Stimulated activated CD4-positive, alpha-beta T cell treated with anti-CD3 and anti-CD28 coated beads, Interleukin-12 subunit alpha, Interleukin-12 subunit beta, amount 100 ng/mL, for 24 hours (primary cell): ENCODE measurements at places on chromosomes 6 and 20.

DNA sequence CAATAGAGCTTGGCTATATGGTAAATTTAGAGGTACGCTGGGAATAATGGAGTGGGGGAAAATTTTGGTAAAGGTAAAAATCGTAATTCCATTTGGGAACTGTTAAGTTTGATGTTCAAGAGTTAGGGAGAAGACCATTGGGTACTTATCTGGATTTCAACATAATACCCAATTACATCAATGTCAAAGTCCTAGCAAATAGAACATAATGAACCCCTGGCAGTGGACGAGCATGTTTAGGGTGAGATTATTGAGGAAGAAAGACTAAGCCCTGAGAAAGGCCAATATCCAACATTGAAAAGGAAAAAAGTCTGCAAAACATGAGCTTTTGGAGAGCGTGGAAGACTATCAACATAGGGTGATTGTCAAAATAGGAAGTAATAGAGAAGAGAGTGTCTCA, 106.6 kb downstream of the TSHZ2 start:
- DNase-seq, result no peak

DNA sequence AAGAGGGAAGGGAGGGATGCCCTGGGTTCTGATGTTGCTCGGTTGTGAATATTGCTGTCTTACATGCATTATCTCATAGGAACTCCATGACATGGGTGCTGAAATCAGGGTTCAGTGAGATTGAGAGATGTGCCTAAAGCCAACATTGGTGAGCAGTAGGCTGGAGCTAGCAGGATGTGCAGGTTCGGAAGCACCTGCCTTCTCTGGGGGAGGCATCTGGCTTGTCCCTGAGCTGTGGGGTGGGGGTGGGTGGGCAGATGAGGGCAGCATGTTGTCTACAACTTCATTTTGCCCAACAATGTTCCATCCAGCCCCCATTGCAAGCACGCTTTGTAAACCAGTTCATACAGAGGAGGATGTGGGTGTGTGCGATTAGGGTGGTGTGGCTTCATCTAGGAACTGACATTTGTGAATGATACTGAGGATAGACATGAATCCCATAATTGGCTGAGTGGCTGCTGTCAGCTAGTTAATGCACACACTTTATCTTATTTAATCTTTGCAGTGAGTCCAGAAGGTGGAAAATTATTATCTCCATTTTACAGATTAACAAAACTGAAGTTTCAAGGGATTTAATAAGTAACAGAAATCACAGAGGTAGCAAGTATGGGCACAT, 119.4 kb downstream of the SYNDIG1 start:
- no peak for DNase-seq

DNA sequence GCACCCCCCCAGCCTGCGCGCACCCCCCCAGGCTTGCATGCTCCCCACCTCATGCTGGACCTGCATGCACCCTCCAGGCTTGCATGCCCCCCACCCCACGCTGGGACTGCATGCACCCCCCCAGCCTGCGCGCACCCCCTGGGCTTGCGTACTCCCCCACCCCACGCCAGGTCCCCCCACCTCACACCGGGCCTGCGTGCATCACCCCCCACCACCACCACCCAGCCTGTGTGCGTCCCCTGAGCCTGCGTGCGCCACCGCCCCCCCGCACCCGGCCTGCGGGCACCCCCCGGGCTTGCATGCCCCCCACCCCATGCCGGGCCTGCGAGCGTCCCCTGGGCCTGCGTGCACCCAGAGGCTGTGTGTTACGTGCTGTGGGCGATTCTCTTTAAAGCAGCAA, 61.0 kb upstream of the SLCO4A1 start:
- no peak for DNase-seq

- DNase-seq, result no peak
Observed at GRCh38 chr6:43817192-43817591, 47.2 kb downstream of the VEGFA start.

- DNase-seq, result no peak
Observed at GRCh38 chr6:54266400-54266923, 41.8 kb upstream of the TINAG start.

GRCh38 chr20:53681352-53682212, 87.9 kb upstream of the ZNF217 start:
- no peak for DNase-seq

DNA sequence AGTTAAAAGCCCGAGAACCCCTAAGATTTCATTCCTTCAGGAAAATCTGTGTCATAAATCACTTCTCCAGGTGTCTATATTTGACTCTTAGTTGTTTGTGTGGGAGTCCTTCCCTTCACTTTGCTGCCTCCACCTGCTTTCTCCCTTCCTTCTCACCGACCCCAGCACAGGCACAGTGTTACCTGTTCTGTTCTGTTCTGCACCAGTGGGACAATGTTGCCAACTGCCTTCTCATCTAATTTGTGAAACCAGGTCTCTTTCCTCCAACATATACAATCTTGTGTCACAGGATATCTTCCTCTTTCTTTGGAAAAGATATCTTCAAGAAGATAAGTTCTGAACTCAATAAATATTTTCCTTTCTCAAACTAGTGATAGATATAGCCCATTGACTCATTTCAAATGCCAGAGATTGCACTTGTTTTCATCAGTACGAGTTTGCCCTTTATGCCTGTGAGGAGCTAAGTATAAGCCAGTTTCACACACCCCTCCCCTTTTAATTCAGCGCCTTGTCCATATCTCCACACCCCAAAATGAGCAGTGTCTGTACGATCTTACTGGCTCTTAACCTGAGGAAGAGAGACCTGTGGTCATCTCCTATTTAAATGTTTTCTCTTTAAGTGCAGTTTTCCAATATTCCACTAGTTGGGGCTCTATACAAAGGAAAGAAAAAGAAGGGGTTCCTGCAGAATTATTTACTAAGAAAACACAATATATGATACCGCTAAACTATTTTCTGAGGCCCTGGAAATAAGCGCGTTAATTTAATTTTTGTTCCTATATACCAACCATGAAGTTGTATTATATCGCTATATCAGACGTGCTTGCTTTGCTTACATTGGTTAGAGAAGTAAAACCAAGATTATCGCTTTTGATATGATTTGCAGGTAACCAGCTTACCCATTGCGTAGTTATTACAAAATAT, 81.6 kb upstream of the PREP start:
- no peak for DNase-seq

DNA sequence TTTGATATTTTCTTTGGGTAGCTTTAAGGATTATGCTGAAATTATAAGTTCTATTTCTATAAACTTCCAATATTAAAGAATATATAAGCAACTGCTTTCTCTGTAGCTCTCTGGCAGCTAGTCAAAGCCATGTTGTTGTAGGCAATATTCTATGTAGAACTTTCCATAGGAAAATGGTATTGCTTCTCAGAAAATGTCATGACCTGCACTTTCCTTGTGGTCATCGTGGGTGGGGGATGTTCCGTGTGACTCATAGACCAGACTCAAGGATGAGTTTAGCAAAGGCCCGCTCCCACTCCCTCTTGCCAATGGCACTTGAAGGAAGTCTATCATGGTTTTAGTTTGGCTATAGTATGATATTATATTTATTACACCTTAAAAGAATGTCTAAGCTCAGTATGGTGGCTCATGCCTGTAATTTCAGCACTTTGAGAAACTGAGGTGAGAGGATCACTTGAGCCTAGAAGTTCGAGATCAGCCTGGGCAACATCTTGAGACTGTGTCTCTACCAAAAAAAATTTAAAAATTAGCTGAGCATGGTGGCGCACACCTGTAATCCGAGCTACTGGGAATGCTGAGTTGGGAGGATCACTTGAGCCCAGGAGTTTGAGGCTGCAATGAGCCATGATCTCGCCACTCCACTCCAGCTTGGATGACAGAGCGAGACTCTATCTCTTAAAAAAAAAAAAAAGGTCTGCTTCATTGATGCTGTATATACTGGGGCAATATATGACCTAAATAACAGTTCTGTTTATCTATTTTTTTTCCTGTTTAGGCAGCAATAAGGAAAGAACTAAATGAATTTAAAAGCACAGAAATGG, 36.6 kb upstream of the LTV1 start:
- DNase-seq, result peak; percentile 87

DNA sequence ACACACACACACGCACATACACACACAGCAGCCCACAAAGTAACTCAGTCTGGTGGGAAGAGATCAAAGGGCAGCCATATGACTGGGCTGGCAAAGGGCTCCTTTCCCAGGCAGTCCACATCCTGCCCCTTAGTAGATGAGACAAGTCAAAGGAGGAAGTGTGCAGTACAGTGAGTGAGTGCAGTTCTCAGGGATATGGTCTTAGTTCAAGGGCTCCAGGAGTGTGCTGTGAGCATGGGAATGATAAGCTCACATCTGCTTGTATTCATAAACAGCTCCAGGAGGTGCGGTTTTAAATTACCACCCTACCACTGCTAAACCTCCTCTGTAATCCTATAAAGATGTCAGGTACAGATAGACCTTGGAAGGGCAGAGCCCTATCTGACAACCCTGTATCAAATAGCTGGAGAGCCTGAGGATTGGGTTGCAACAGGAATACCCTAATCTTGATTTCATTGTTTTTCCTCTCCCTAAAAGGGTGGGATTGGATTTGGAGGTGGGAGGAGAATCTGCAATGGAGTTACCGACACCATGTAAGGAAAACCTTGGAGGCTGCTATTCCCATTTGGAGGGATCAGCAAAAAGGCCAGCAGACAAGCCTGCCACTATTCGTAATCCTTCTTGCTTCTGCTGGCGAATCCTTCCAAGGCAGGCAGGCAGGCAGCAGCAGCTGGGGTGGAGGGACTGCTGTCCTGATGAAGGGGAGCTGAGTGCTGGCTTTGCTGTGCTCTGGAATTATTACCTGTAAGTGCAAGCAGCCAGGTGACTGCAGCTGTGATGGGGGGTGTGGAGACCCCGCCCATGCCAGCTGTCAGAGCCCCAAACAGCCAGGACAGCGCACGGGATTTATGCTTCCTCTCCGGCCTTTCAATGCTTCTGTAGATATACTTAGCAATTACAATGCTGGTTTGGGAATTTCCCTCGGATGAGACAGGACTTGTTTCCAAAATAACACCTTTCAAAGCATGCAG, 342.7 kb downstream of the PRL start:
- DNase-seq, result no peak

DNA sequence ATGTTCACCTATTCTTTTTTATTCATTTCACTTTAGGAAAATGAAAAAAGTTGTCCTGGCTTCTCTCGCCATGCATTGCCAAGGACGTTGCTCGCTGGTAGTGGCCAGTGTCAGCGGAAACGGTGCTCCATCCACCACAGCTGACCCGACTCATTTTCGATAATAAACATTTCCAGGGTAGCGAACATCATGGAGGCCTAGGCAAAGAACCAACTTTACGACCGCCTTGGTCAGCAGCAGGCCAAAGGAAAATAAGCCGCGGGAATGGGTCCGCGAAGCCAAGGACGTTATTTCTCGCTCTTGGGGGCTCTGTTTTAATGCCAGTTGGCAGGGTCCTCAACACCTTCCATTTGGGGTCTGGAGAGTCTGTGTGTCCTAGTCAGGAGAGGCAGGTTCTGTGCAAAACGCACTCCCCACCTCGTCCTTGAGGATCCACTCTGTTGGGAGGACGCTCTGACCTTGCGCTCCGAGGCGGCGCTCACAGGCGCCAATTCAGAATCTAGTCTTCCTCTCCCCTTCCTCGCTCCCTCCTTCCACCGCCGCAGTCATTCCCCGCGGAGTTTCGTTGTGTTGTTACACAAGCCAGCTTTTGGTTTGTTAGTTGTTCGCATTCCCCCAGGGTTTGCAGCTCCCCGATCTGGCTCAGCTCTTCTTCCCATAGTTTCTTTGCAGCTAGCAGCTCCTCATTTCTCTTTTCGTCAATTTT, 4.1 kb upstream of the PAX1 start:
- DNase-seq, result no peak

DNA sequence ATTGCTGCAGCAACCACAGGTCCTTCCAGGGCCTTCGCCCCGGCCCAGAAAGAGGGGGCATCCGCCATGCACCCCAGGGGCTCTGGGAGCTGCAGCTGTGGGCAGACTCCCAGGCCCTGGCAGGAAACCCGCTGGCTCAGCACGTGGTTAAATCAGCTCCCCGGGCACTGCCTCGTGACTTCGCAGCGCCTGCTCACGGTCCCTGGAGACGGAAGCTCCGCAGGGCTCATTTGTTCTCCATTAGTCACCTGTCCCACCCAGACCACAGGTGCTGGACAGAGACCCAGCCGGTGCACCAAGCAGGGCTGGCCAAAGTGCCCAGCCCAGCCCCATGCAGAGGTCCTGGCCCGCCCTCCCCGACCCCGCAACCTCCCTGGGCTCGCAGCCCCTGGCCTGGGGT, 14.7 kb downstream of the KCNQ2 start:
- no peak for DNase-seq

DNA sequence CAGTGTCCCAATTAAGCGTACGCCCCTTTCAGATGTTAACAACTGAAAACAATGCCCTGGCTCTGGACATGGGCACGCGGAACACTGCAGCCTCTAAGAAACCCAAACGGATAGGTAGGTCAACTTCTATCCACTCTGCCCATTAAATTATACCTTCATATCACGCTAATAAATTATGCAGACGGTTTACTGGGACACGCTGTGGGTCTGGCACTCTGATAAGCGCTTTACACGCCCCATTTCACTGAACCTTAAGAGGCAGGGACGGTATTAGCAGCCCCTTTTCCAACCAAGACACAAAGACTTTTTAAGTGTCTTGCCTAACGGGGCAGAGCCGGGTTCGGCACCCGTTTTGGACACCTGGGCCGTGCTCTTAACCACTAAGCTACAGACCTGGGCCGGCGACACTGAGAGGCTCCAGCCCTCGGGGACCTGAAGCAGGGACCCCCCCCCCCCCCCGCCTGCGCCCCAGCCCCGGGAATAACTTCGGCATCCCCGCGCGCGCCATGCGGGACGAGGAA, 744 bp downstream of the STAU1 start:
- DNase-seq, result no peak

- no peak for DNase-seq
Observed at GRCh38 chr6:13294499-13295069, 33.8 kb downstream of the TBC1D7 start.

- no peak for DNase-seq
Observed at GRCh38 chr6:19632230-19632629, 204.9 kb upstream of the ID4 start.

DNA sequence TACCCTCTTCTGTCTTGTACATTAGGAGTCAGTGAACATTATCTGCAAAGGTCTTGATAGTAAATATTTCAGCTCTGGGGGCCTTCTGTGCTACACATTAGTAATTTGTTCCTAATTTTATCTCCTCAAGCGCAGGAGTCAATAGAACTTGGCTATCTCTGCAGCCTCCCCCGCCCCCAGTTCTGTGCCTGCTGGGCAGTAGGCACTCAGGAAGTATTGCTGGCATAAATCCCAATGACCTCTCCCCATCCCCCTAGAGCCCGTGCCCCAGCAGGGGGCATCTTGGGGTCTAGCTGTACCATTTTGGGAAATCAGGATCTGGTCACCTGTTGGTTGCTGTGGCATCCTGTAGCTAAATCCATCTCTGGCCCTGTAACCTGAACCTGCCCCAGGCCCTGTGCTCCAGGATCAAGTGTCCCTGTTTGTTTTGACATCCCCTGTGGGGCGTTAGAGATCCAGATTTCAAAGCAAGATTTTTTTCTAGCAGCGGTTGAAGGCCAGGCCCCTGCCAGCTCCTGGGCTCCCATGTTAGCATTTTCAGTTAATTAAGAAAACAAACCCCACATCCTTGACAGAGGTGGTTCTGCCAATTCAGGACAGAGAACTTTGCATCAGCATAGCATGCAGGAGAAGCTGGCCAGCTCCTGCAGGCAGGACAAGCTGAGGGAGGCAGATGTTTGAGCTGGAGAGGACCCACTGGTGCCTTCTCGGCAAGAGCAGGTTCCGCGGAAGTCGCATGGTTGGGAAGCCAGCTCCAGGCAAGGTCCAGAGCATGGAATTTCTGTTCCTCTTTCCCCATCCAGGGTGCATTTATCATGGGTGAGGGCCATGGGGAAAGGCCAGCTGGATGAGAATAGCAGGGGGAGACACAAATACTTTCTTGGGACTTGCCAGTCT, 32.1 kb downstream of the DAAM2 start:
- DNase-seq, result no peak

- no peak for DNase-seq
Observed at GRCh38 chr6:66198062-66198624, 491.1 kb upstream of the EYS start.
